ENCODE measurements at places on chromosomes 2 and 18. TPM values are rescaled to one million over a fixed set of nuclear protein-coding genes. Genes with fewer than 3 reads are reported as not detected.

- peak; percentile 28 for ATAC-seq
These were observed 59.4 kb downstream of the KCNG2 start for GRCh38 chr18:79857082-79857671.

IL37 gene
- total RNA-seq = not detected

DNA sequence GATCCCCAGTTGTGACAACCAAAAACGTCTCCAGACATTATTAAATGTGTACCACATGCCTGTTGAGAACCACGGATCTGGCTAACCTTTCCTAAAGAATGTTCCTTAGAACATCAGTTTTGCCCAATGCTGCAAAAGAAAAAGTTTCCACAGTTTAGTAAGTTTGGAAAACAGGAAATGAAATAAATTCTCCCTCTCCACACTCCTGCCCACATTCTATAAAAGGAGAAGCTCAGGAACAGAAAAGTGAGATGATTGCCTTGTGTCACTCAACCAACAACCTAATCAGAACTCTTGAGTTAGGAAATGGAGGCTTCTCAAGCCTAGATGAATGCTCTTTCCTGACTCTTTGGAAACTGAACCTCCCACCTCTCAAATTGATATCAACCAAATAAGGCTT is 56.1 kb upstream of the NFE2L2 start:
- ATAC-seq = no peak

DNA sequence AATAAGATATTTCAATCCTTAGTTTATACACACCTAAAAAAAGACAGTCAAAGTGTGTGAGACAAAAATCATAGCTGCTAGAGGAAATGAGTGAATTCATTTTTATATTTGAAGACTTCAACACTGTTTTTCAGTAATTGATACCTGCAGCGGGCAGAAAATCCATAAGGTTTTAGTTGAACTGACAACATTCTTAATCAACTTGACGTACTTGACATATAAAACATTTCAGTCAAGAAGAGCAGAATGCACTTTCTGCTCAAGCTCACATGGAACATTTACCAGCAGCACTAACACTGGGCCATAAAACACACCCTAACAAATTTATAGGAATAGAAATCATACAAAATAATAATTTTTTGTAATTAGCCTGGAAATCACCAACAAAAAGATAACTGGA is 959.6 kb upstream of the SOX11 start:
- ATAC-seq = no peak

GAL3ST2 gene
- not detected for total RNA-seq

DNA sequence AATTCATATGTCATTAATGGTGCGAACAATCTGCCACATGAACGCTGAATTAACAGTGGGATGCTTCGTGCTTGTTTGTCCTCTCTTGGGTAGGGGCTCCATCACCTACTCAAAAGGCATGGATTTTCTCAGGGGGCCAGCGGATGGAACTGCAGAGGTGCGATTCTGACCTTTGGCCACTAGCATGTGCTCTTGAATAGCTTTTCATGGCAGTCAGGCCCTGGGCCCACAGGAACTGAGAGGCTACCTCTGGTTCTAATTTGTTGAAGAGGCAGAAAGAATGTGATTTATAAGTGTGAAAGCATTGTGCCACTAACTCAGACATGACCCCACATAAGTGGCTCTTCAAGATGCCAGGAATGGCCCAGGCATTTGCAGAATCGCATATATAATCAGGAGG is 283.2 kb downstream of the INSIG2 start:
- ATAC-seq = peak; percentile 55
